ENCODE measurements at places on chromosomes 13 and 19.

- DNase-seq: no peak
Measured at GRCh38 chr19:39352381-39353255, 10.4 kb downstream of the SAMD4B start.

DNA sequence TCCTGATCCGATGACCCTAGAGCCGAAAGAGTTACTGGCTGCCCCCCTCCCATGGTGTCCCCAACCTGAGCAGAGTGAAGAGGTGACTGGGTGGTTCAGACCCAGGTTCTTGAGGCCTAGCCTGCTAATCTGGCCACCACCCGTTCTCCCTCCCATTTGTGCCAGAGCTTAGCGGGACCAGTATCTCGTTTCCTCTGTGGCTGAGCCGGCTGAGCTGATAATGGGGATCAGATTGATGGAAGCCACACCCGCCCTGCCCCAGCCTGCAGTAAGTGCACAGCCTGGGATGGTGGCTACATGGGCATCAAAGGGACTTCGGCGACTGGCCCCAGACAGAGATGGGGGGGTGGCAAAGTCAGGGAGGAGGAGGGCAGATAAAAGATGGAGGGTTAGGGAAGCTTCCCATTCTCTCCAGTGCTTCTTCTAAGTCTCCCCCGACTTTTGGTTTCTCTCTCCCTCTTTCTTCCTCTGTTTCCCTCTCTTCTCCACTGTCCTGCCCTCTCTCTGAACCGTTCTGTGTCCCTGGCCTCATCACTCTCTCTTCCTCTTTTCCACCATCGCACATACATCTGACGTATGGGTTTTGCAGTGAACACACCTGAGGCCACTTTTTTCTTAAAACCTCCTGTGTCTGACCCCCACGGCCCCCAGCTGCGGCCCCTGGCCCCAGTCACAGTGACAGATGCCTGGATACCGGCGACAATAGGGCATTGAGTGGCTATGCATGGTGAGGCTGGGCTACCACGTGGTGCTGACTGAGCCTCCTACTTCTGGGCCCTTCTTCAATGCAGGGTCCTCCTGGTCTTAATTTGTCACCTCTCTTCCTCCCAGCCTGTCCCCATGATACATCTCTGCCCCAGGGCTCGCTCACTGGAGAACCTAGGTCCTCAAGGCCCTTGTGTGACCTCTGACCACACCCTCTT, 2.4 kb downstream of the ELAVL3 start:
- no peak for DNase-seq

- peak; percentile 5 for DNase-seq
Measured at GRCh38 chr13:29849731-29850212, 645 bp downstream of the UBL3 start.

DNA sequence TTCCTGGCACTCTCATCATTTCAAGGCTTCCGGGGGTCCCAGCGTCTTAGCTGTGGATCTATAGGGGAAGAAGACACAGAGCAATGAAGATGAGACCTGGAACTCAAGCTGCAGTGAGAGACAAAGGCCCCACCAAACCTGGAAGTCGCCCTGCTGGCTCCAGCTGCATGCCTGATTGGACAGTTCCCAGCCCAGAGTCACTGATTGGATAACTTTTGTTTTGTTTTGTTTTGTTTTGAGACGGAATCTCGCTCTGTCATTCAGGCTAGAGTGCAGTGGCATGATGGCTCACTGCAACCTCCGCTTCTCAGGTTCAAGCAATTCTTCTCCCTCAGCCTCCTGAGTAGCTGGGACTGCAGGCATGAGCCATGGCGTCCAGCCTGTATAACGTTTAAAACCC, 6.4 kb upstream of the ZNF431 start:
- no peak for DNase-seq

DNA sequence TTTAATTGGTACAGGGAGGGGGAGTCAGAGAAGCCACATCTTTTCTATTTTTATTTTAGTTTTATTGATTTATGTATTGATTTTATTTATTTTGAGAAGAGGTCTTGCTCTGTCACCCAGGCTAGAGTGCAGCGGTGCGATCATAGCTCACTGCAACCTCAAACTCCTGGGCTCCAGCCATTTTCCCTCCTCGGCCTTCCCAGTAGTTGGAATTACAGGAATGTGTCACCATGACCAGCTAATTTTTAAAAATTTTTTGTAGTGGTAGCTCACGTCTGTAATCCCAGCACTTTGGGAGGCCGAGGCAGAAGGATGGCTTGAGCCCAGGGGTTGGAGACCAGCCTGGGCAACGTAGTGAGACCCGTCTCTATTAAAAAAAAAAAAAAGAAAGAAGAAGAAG, 4.1 kb downstream of the IL27RA start:
- DNase-seq: no peak

DNA sequence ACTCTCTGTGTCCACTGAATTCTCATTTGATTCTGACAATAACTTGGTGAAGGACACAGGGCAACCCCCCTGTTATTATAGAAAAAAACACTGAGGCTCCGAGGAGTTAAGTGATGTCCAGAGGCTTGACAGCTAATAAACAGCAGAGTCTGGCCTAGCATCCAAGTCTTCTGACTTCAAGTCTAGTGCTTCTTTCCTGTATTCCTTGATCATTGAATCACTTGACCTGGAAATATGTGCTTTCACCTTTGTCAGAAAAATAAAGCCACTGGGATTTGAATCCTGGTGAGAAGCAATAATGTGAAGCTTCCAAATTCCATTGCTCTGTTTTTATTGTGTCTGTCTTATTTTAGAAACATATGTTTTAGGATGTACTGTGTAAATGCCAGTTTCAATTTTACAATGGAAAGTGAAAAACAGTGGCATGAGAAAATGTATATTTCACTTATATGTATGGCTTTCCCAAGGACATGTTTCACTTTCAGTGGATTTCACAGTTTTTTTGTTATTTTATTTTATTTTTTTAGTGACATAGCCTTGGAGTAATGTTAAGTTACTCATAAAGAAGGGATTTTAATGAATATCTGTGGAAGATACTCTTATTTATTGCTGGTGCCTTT, 190.2 kb downstream of the GPC6 start:
- no peak for DNase-seq

DNA sequence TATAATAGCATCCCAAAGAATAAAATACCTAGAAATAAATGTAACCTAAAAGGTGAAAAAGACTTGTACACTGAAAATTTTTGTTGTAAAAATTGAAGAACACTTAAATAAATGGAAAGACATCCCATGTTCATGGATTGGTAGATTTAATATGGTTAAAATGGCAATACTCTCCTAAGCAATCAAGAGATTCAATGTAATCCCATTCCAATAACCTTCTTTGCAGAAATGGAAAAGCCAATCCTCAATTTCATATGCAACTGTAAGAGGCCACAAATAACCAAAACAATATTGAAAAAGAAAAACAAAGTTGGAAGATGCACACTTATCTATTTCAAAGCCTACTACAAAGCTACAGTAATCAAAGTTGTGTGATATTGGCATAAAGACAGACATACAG, 17.7 kb downstream of the DZIP1 start:
- no peak for DNase-seq

DNA sequence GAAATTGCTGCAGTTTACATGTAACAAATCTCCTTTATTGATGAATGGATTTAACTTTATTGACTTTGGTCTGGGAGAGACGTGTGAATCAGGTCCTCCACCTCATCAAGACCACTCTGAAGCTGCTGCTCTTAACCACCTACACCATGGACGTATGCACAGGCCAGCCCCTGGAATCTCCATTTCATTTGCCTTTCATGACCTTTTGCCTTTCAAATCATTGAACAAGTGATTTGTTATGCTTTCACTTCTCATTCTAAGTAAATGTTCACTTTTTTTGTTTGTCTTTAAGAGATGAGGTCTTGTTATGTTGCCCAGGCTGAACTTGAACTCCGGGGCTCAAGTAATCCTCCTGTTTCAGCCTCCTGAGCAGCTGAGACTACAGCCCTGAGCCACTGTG, 240.0 kb upstream of the SERP2 start:
- no peak for DNase-seq

GRCh38 chr19:49064029-49064629, 489 bp downstream of the NTF4 start:
- no peak for DNase-seq

All from stimulated activated CD8-positive, alpha-beta memory T cell treated with anti-CD3 and anti-CD28 coated beads, Interleukin-12 subunit alpha, Interleukin-12 subunit beta, amount 100 ng/mL, for 1 hour (primary cell).